ENCODE measurements at places on chromosomes 2 and 18.

- DNase-seq, result no peak
These were observed 124.9 kb upstream of the PIEZO2 start for GRCh38 chr18:11274144-11274794.

GRCh38 chr2:106156305-106157296 is 37.5 kb downstream of the UXS1 start:
- DNase-seq, result no peak

- no peak for DNase-seq
These were observed 30.4 kb upstream of the ALLC start for GRCh38 chr2:3627500-3628100.

DNA sequence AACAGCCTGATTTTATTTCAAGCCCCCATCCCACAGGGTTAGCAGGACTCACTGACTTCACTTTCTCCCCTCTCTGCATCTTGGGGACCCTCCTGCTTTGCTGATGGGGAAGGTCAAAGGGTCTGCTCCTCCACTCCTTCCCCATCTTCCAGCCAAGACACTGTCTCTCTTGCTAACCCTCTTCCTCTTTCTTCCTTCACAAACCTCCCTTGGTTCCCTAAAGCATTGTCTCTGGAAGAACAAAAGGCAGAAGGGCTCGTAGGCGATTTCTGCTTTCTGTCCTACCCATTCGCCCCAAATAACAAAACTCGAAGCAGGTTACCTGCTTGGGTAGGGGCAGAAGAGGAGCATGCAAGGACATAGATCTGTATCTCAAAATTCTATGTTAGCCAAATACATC is 5.5 kb upstream of the SLC4A3 start:
- DNase-seq, result no peak

- no peak for DNase-seq
These were observed 135.6 kb downstream of the SMAD2 start for GRCh38 chr18:47794725-47795433.

DNA sequence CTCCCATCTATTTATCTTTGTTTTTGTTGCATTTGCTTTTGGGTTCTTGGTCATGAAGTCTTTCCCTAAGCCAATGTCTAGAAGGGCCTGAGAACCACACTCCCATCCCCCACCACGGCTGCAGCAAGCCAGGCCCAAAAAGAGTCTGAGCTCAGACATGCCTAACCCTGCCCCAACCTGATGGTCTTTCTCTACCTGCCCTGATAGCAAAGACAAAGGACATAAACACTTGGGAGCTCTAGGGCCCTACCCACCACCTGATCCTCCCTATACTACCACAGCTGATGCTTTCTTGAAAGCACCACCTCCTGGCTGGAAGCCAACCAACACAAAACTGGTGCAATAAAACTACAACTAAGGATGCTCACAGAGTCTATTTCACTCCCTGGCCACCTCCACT is 233.4 kb downstream of the WDR7 start:
- no peak for DNase-seq

DNA sequence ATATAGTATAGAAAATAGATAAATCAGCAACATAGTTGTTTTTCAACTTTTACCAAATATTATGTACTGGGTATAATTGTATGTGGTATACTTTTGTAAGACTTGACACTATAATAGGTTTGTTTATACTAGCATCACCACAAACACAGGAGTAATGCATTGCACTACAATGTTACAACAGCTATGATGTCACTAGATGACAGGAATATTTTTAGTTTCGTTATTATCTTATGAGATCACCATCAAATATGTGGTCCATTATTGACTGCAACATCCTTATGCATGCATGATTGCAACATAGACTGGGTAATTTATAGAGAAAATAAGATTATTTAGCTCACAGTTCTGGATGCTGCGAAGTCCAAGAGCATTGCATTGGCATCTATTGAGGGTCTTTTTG is 678.4 kb upstream of the ZNF804A start:
- no peak for DNase-seq

DNA sequence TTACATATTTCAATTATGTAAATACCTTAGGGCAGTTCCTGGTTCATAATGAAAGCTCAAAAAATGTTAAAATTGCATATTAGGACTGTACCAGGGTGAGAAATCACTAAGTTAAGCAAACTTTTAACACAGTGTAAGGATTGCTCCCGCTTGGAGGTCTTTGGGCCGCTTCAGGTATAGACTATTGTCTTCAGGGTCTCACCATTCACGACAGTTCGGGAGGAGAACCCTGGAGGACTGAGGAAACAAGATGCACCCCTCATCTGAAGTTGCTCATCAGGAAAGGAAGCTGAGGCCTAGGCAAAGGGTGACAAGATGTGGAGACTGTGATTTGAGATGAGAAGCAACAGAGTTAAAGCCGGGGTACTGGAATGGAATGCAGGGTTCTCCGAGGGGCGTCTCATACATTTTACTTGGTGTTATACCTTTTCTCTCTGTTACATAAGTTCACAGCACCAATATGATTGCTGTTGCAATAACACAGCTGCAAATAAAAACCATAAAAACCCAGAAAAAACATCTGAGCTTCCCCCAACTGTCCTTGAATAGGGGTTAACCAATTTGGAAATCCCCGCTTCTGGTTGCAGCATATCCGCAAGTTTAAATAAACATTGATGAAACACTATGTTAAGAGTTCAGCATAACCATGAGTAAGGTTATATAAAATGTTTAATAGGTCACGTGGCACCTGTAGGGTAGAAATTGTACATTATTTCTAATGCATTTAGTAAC is 40.1 kb downstream of the FBXO48 start:
- DNase-seq, result no peak

- no peak for DNase-seq
These were observed 104.5 kb downstream of the CDCA7 start for GRCh38 chr2:173458991-173459780.

DNA sequence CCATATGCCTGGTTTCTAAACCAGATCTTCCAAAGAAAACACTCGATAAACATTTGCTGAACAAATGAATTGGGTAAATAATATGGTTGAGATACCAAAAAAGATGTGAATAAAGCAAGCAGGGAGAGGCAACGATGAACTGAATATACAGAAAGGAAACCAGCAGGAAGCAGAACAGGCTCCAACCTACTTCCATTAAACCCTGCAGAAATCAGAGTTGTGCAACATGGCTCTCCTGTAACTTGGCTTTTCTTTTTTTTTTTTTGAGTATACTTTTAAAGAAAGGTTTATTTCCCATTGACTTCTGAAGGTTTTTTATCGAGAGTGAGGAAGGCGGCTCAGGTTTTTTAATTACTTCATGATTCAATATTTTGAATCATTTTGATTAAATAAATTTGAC is 23.5 kb downstream of the ITSN2 start:
- DNase-seq, result no peak

DNA sequence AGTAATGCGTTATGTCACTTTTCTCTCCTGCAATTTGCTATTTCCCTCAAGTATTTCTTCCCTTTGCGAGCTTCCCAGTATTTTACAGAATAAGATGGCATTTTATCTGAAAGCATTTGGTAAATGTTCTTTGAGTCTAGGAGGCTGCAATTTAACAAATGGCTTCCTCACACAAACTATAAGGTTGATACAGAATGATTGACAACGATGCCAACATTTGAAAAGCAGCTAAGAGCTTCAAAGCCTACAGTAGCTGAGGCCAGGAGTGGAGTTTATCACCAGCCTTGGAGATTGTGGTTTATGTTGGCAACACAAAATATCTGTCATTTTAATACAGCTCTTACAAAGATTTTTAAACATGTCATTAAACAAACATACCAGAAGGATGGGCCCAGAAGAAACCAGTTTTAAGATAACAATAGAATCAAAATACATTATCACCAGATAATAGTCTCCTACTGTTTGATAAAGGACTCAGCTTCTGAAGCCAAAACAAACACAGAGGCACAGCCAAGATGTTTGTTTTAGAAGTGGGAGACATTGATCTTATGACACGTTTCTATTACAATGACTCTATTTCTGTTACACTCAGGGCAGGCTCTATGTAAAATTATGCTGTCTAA is 711.4 kb upstream of the ACVR2A start:
- peak; percentile 49 for DNase-seq

DNA sequence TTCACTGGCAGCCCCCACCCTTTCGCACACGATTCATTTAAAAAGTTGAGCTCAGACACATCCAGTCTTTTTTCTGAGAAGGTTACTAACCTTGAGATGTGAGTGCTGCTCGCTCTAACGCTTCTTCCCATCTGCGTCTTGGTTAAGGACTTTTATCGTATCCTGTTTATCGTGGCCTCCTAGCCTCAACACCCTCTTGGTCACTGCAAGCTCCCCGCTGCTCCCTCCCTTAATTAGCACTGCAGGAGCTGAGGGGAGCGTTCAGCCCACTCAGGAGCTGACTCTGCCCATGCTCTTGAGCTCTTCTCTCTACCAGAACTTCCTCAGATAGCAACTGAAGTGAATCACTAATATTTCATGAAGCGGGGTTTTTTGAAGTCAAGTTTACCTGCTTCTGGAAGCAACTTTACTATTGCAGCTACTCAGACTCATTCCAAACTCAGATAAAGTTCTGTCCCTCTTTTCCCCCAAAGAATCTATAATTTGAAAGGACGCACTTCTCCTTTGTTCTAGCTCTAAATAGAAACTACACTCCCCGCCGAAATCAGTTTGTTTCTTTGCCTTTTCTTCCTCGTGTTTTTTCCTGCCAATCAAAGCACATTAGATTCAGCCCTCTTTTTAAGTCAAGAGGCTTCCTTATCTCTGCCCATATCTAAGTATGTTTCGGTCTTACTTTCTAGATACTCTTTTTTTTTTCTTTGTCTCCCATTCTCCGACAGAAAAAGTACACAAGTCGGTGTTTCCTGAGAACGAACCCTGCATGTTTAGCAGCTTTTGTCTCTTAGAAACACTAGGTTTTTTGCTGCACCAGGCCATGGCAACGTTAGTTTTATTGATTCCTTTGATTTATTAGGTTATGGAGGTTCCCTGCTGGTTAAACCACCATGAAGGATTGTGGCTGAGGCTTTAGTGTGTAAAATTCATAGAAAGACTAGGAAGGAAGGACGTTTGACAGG is 9.3 kb upstream of the CD226 start:
- DNase-seq, result no peak

DNA sequence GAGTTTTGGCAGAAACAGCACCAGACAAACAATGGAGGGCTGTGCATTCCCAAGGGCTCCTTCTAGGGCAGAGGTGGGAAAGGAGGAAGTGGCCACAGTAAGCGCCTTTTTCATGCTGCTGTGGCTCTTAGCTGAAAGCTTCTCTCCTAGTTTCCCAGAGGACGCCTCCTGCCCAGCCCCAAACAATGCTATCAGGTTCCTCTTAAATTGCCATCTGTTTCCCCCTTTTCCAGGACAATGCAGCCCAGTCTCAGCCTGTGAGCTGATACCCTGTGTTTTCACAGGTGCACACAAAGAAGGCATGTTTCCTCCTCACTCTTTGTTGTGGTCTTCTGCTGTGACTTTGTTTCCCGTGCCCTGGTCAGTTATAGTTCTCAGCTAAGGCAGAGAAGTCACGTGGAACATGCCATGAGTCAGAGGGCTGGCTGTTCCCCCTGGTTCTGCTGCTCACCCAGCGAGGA is 5.4 kb upstream of the FAM124B start:
- no peak for DNase-seq

DNA sequence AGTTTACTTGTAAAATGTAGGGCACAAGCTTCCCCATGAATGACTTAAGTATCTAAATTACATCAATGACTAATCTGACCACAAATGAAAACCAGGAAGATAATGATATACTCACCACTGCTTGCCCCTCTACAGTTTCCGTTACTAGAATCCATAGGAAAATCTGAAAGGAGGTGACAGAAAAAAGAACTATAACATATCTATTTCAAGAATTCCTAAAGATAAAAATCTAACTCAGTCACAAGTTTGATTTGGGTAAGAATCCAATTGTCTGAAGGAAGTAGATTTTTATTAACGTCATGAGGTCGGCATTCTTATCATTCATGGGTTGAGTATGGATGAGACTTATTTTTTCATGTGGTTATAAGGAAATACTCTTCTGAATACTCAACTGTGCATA is 7.8 kb downstream of the FRZB start:
- peak; percentile 12 for DNase-seq

- peak; percentile 96 for DNase-seq
These were observed 111.6 kb downstream of the AGAP1 start for GRCh38 chr2:235605312-235606003.

DNA sequence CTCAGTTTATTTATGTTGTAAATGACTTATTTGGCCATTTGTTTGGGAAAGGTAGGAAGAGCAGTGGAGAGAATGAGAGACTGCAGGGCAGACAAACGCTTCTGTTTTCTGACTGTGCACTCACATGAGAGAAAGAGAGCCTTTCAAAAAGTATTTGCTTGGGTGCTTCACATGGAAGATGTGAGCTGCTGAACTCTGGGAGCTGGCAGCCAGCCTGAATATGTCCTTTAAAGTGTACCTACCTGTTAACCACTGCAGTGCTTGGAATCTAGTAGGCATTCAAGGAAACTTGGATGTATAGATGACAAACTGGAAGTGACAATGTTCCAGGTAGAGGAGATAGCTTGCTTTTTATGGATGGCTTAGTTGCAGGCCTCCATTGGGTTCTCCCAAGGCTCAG is 68.8 kb downstream of the PTPRM start:
- DNase-seq, result no peak

DNA sequence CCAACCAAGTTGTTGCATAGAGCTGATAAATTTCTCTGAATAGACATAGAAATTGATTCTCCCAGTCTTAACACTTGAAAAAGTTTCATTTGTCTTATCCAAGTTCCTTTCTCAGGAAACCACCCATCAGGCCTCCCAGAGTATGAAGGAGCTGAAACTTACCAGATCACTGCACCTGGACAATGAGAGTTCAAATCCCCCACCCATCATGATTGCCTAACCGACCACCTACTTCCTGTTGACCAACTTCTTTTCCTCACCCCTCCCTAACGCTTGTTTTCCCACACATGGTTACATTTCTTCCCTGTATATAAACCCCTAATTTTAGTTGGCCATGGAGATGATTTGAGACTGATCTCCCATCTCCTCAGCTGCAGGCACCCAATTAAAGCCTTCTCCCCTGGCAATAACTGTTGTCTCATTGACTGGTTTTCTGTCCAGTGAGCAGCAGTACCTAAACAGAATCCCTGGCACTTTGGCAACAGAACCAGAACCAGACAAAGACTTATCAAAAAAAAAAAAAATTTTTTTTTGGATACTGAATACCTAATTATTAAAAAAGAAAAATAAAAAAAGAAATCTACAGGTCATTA is 103.0 kb downstream of the SPIRE1 start:
- DNase-seq, result no peak

DNA sequence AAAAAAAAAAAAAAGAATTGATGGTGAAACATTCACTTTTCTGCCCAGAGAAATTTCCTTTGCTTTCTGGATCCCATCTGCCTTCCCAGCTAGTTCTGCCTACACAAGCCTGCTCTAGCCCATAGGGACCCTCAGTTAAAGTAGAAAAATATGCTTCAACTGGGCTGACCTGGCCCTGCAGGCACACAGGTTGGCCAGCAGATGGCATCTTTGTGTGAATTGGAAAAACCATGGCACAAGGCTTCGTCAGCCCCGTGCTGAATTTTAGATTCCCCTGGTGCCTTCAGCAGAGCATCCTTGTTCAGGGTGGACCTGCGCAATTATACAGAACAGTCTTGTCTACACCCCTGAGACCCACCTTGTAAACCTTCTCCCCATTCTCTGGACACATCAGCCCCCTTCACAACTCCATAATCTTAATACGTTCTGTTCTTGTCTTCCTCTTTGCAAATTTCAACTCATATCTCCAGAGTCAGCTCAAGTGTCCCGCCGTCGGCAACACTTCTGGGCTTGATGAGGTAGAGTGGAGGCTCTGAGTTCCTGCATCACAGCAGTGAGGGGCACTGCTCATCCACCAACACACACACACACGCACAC is 114.5 kb downstream of the INSIG2 start:
- DNase-seq, result peak; percentile 52

Measured in fibroblast of skin of back (primary cell).